ENCODE measurements at places on chromosomes 5 and 9.

DNA sequence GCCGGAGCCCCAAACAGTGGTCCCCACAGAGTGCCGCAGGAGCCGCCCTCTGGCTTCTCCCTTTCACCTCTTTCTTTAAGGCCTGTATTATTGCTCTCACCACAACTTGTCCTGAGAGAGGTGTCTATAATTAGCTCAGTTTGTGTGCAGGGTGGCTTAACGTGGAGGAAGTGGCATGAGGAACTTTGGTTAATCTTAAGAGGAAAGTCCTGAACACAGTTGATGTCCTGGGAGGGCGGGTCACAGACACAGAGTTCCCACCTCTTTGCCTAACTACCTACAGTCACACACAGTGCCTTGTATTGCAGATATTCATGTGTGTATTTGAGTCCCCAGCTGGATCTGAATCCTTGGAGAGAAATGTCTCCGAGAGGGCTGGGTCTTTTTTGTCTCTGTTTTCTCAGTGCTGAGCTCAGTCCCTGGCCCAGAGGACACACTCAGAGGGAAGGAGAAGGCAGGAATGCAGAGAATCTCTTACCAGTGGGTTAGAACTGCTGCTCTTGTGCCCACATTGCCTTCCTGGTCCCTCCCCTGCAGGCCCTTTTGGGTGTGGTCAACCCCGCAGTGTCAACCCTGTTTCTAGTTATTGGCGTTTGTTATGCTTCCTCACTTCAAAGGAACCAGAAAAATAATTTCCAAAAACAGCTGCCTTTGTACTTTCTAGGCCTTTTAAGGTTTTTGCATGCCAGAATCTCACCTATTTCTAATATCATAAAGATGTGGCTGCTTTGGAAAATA lies 392.5 kb downstream of the KDM4C start:
- DNase-seq = no peak

- DNase-seq = no peak
Measured at GRCh38 chr9:32339424-32339823, 45.0 kb upstream of the ACO1 start.

GRCh38 chr9:84845956-84846900 lies 176.7 kb downstream of the NTRK2 start:
- DNase-seq = no peak

GRCh38 chr5:32027717-32028458 lies 146.2 kb downstream of the GOLPH3 start:
- DNase-seq = no peak

DNA sequence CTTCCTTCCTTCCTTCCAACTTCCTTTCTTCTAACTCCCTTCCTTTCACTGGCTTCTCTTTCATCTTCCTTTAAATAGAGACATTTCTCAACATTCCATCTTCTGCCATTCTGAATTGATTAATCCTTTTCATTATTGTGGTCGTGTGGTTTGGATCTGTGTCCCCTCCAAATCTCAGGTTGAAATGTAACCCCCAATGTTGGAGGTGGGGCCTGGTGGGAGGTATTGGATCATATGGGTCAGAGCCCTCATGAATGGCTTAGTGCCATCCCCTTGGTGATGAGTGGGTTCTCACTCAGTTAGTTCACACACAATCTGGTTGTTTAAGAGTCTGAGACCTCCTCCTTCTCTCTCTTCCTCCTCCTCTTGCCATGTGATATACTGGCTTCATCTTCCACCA lies 130.9 kb upstream of the SV2C start:
- DNase-seq = no peak

DNA sequence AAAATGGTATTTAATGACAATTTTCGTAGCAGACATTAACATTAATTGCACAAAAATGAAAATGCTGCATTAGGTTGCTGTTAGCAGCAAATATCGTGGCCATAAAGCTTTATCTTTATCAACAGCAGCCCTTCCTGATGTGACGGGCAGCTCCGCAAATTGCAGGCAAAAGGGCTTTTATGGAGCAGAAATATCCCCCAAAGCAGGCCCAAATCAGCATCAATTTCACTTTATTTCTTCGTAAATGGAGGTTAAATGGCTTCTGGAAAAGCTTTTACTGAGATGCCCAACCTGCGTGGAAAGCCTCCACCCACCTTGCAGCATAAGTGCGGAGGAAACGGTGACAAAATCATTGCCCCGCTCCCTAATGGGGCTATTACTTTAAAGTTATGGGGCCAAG lies 77.9 kb upstream of the BARHL1 start:
- DNase-seq = no peak

- no peak for DNase-seq
Measured at GRCh38 chr5:103117471-103117991, 2.4 kb downstream of the GIN1 start.

GRCh38 chr5:61273279-61273975 lies 58.6 kb upstream of the ZSWIM6 start:
- DNase-seq = no peak

GRCh38 chr5:1010181-1010510 lies 1.5 kb downstream of the NKD2 start:
- DNase-seq = no peak

GRCh38 chr9:124267271-124267807 lies 9.6 kb downstream of the NEK6 start:
- no peak for DNase-seq

GRCh38 chr5:110687485-110687884 lies 39.0 kb downstream of the TMEM232 start:
- no peak for DNase-seq

DNA sequence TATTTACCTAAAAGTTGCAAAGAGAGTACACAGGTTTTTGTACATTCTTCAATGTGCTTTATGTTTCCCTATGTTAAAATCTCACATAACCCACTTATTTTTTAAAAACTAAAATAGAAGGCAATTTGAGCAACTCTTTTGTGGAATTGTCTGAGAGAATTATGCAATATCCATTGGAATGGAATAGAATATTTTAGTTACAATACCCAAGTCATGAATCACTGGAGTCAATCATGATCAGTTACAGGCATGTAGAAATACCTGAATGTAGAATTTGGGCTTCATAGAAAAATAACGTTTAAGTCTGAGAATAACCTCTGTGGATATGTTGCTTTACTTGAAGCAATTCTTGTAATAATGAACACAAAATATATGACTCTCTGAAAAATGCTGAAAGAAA lies 143.3 kb downstream of the FGF10 start:
- no peak for DNase-seq

- DNase-seq = no peak
Measured at GRCh38 chr5:173781432-173781815, 106.7 kb upstream of the CPEB4 start.

GRCh38 chr5:157166214-157167213 lies at the start of gene GARIN3:
Gene GARIN3, minus strand, starts transcription at chr5:157166264. Its CDS starts 96 bp downstream, at chr5:157166168.
- DNase-seq = no peak

GRCh38 chr9:132141344-132141947 lies 20.4 kb upstream of the NTNG2 start:
- no peak for DNase-seq

DNA sequence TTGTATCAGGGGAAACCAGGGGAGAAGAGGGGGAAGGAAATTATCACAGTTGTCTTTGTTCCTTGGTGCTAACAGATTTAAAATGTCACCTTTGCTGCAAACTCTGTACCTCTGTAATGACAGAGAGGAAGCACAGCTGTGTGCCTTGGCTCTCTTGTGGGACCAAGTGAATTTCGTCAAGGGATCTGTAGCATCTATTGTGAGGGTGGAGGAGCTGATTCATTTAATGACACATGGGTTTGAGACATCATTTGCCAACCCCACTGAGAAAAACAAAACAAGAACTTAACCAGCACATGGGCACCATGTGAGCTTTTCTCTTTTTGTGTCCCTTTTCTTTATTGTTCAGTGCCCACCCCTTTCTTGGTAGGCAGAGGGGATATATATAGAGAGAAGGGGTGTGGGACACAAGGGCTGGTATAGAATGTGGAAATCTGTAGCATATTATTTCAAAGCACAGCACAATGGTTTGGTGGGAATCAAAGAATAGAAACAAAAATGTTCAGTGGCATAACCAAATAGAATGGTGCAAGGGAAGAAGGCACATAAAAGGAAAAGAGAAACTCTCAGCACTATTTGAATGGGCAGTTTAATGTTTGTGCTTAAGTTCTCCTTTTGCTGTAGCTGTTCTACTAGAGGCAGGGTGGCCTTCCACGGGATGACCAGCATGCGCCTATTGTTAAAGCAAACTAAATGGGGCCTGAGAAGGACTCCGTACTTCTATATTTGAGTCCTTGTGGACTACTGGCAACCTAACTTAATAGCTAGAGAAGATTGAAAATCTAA lies 63.3 kb downstream of the LIX1 start:
- DNase-seq = no peak

- DNase-seq = no peak
Measured at GRCh38 chr5:149426931-149427330, 47.8 kb upstream of the IL17B start.

DNA sequence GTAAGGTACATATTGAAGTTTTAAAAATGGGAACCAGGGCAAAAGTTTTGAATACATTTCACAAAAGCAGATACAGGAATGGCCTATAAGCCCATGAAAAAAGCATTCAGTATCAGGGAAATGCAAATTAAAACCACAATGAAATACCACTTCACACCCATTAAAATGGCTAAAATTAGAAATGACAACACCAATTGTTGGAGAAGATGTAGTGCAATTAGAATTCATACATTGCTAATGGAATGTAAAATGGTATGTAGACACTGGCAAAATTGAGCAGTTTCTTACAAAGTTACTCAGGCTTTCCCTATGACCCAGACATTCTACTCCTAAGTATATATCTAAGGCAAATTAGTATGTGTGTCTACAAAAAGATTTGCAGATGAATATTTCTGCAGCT lies 34.2 kb downstream of the CDC14B start:
- DNase-seq = no peak

GRCh38 chr9:116639251-116639741 lies 47.8 kb upstream of the TRIM32 start:
- no peak for DNase-seq

- no peak for DNase-seq
Measured at GRCh38 chr9:87387351-87388011, 110.2 kb upstream of the DAPK1 start.

- no peak for DNase-seq
Measured at GRCh38 chr9:98375138-98375726, 119.8 kb upstream of the TBC1D2 start.

DNA sequence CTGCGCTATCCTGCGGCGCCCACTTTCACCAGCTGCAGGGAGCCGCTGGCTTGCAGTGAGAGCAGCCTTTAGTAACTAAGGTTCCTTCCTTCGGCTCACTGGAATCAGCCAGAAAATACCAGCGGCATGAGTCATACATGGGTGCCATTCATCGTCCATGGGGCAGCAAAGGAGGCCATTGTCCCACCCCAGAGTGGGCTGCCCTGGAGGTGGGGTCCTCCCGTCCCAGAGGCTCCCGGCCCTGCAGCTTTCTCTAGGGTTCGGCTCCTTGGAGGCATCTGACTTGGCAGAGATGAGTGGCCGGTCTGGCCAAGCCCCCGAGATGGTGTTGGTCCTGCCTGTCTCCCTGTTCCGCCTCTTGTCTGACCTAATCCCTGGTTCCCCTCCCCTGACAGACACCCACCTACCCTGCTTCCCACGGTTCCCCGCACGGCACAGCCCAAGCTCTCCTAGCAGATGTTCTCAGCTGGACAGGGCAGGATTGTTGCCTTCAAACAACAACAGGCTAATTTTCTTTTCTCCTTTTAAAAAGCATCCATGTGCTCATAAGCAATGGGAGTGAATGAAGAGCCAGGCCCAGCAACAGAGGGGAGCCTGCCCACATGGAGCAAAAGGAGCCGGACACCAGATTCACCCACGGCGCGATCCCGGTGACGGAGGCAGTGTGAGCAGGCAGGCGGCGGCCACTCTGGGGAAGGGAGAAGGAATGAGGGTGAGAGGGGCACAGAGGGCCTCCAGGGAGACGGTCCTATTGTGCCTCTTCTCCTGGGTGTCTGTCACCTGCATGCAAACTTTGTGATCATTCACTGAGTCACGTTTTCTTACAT lies 97.0 kb upstream of the COL5A1 start:
- no peak for DNase-seq

DNA sequence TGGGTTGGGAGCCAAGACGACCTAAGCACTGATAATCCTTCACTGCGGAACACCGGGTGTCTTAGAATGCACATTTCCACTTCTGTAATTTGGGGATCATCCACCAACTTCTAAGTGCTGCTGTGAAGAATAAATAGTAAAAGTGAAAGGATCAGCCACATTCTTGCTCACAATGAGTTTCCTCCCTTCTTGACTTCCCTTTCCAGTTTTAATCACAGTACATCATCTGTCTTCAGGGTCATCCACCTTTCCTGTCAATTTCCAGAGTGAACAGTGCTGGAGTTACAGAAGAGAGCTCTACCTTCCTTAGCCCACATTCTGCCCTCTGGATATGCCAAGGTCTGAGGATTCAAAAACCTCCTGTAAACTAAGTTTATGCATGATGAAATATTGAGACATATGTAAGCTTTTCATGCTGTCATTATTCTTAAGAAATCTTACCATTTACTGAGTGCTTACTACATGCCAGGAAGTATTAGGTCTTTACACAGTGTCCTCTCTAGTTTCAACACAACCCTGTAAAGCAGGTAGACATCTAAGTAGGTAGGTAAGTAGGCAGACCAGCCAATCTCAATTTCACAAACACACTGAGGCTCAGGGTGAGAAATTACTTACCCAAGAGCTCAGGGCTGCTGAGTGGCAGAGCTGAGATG lies 105.2 kb downstream of the CDK5RAP2 start:
- DNase-seq = no peak

- DNase-seq = no peak
Measured at GRCh38 chr5:154520861-154521453, 42.9 kb upstream of the HAND1 start.

DNA sequence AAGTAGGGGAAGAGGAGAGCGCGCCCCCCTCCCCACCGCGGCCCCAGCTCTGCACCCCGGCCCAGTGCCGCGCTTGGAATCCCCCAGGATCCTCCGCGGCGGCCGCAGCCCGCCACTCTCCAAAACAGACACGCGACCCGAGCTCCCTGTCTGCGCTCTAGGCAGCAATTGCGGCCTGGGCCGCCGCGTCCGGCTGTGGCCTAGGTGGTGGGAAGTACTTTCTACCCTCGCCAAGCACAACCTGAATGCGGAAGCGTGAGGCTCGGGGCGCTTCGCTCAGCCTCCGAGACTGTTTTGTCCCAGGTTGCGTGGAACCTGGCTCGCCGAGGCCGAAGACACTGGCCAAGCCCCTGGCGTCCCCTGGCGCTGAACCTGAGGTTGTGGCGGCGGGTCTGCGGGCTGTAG lies 3.3 kb upstream of the FOXB2 start:
- DNase-seq = no peak

- DNase-seq = no peak
Measured at GRCh38 chr5:28517691-28518090, 1479.3 kb upstream of the CDH9 start.

GRCh38 chr5:152884006-152884405 lies 478.9 kb upstream of the NMUR2 start:
- DNase-seq = no peak

DNA sequence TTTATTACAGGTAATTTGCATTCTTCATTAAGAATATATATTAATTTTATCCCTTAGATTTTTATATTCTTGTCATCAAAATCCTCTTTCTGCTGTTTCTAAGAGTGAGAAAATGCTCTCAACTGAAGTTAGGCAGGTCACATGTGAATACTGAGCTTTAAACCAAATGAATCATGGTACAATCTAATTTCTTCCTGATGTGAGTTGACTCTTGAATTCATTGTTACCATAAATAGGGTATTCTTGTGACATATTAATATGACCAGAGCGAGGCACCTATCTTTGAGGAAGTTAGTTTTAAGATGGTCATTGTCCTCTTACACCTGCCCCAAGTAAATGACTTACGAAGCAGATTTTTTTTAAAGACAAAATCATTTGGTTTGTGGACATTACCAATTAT lies 17.4 kb downstream of the C9orf85 start:
- DNase-seq = no peak

All from stimulated activated CD4-positive, alpha-beta T cell treated with anti-CD3 and anti-CD28 coated beads, Interleukin-15, amount 100 ng/mL, for 1 hour (primary cell).